ENCODE measurements at places on chromosomes 6 and 20.

GRCh38 chr20:1274485-1275311 is 8.6 kb downstream of the SNPH start:
- DNase-seq = no peak

DNA sequence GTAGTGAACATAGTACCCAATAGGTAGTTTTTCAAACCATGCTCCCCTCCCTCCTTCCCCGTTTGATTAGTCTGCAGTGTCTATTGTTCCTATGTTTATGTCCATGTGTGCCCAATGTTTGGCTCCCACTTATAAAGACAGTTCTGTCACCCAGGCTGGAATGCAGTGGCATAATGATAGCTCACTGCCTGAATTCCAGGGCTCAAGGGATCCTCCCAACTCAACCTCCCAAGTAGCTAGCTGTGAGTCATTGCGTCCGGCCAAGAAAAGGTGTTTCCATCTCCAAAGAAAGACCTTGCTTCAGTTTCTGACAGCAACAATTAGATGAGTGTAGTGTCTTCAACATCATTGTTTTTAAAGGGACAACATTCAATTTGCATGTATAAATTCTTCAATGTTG is 131.1 kb upstream of the CEP162 start:
- DNase-seq = no peak

DNA sequence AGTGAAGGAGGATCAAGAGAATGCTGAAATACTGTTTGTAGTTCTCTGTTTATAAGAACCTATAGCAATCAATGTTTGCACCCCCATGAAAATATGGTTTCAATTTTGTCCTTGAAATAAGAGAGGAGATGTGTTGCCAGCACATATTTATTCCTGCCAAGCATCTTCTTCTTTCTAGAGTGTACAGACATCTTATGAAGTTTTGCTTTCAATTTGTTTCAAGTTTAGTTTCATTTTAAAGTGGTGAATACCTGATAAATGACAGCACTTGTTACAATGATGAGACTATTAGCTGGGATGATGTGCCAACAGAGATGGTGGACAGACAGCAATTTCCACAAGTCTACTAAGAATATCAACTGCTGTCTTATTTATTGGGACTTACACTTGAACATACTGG is 39.2 kb upstream of the CENPW start:
- no peak for DNase-seq

DNA sequence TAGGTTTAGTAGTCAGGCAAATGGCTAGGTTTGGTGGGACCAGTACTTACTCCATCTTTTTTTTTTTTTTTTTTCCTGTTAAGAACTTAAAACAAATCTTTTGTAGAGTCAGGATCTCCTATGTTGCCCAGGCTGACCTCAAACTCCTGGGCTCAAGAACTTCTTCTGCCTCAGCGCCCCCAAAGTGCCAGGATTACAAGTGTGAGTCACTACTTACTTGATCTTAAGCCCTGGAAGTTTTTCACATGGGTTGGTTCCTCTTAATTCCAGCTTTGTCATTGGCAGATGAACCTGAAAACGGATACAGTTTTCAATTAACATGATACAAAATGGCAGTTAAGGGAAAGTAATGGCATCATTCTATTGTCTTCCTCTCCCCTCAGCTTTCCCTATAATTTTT is 179.4 kb upstream of the JAG1 start:
- no peak for DNase-seq

GRCh38 chr20:47723322-47723721 is 62.0 kb downstream of the SULF2 start:
- no peak for DNase-seq

- DNase-seq = no peak
Observed at GRCh38 chr6:37251211-37251780, 6.3 kb upstream of the TBC1D22B start.

DNA sequence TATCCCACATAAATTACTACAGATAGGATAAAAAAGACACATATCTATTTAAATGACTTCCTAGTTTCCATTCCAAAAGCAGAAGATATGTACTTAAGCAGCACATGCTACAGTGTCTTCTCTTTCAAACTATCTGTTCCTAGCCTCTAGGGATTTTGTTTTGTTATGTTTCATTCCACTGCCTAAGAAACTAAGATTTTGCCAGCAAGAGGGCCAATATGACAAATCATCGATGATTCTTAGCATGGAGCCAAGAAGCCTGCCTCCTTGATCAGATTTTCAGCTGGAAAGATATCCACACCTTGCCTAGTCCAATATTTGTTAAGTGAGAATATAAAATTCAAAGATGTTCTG is 7.0 kb downstream of the SNX5 start:
- DNase-seq = no peak

GRCh38 chr6:124373386-124373785 is 569.7 kb downstream of the NKAIN2 start:
- DNase-seq = no peak

GRCh38 chr20:41905199-41905598 is 287.0 kb upstream of the CHD6 start:
- no peak for DNase-seq

DNA sequence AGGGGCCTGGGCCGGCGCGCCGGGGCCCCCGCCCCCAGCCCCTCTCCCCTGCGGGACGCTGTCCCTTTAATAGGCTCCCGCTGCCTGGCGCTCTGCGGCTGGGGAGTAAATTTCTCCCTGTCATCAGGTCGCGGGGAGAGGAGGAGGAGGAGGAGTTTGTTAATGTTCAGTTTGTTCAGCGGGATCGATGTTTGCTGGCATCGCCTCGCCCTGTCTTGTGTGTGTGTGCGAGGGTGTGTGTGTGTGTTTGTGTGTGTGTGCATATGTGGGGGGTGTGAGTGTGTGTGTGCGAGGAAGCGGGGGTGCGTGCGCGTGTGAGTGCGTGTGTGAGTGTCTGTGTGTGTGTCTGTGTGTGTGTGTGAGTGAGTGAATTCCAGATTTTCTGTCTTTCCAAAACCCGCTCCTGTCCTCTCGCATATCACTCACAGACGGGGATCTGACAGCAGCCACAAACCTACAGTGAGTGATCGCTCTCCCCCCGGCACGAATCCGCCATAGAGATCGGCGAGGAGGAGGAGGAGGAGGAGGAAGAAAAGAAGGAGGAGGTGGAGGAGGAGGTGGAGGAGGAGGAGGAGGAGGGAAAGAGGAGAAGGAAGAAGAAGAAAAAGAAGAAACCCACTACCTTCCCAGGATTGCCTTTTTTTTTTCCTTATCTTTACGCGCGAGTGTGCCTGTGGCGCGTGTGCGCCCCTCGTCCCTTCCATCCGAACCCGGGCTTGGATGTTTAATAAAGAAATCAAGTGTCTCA is at the start of gene TSHZ2:
TSHZ2 (plus strand) TSS at position 169 of the 748 bp plus-strand sequence. CDS start 936 bp downstream, outside the sequence.
- peak; percentile 16 for DNase-seq

GRCh38 chr6:29797135-29797534 is 30.5 kb upstream of the HLA-G start:
- peak; percentile 92 for DNase-seq

DNA sequence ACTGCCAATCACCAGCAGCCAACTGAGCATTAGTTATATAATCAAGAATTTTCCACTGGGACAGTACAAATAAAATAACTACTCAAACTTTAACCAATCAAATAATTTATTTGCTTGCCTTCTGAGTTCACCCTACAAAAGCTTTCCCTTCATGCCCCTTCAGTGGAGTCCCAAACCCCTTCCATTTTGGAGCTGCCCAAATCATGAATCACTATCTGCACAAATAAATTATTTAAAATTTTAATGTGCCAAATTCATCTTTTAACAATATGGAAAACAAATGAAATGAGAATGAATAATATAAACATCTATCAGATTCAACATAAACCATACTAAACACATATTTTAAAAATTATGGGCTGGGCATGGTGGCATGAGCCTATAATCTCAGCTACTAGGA is 85.9 kb downstream of the KIF13A start:
- no peak for DNase-seq

DNA sequence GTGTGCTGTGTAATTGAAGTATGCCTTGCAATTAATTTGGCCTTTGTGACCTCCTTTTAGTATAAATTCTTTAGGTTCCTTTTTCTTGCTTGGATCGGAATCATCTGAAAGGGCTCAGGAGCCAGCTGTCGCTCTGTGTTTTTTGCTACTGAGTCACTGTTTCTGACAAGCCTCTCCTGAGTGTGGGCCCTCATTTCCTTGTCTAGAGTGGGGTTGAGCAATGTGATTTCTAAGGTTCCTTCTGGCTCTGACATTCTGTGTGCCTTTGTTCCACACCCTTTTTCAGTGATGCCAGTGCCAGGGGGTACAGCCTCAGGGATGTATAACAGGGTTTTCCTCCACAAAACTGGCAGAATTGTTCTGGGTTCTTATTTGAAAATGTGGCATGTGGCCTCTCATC is 26.5 kb downstream of the DAAM2 start:
- DNase-seq = no peak

DNA sequence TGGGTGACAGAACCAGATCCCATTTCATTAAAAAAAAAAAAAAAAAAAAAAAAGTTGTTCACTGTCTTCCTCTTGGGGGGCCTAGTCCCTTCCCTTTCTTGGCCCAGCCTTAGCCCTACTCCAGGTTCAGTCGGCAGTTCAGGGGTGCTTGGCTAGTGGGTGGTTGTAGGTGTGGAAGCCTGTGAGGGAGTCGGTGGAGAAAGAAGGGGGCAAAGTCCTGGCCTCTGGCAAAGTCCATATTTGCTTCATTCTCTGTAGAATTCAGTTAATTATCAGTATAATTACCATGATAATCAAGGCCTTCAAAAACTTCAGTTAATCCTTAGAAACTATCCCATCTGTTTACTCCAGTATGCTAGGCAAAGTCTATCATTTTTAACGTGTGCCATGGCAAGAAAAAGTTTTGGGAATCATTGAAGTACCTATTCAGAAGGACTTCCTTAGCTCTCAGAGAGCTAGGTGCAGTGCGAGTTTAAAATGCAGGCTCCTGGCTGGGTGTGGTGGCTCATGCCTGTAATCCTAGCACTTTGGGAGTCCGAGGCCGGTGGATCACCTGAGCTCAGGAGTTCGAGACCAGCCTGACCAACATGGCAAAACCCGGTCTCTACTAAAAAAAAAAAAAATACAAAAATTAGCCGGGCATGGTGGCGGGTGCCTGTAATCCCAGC is 205.7 kb upstream of the ARG1 start:
- DNase-seq = no peak

- DNase-seq = no peak
Observed at GRCh38 chr20:41669708-41670263, 51.6 kb upstream of the CHD6 start.

DNA sequence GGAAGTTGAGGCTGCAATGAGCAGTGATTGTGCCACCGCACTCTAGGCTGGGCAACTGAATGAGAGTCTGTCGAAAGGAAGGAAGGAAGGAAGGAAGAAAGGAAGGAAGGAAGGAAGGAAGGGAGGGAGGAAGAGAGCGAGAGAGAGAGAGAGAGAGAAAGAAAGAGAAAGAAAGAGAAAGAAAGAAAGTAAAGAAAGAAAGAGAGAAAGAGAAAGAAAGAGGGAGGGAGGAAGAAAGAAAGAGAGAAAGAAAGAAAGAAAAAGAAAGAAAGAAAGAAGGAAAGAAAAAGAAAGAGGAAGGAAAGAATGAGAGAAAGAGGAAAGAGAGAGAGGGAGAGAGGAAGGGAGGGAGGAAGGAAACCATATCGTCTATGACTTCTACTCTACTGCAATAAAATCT is 60.2 kb downstream of the OPRM1 start:
- no peak for DNase-seq

DNA sequence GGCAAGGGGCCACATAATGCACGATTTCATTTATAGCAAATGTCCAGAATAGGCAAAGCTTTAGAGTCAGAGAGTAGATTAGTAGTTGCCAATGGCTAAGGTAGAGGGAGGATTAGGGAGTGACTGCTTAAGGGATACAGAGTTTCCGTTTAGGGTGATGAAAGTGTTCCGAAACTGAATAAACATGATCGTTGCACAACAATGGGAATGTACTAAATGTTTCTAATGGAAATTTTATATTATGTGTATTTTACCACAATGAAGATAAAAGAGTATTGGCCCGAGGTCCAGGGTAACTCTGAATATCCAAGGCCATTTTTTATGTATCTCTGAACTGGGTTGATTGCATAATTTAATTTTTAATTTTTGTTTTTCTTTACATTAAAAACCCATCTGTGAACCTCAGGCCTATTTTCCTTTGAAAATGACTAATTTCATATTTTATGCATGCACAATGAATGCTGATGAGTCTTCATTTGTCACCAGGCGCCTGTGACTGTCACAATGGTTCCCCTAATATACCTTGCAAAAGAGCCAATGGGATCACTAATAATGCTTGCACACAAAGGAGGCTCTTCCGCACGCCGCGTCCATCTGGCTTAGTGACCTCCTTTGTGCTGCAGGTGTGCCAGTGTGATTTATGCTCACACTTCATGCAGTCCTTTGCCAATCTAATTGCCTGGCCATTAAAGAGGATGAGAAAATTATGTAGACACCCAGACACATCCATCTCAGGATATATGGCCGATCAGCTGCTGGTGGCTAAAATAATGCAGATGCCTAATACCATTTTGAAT is 612.5 kb downstream of the CDH26 start:
- no peak for DNase-seq

GRCh38 chr6:144585217-144585814 is 300.2 kb downstream of the UTRN start:
- no peak for DNase-seq

GRCh38 chr20:32727683-32728082 is 15.6 kb downstream of the COMMD7 start:
- no peak for DNase-seq

DNA sequence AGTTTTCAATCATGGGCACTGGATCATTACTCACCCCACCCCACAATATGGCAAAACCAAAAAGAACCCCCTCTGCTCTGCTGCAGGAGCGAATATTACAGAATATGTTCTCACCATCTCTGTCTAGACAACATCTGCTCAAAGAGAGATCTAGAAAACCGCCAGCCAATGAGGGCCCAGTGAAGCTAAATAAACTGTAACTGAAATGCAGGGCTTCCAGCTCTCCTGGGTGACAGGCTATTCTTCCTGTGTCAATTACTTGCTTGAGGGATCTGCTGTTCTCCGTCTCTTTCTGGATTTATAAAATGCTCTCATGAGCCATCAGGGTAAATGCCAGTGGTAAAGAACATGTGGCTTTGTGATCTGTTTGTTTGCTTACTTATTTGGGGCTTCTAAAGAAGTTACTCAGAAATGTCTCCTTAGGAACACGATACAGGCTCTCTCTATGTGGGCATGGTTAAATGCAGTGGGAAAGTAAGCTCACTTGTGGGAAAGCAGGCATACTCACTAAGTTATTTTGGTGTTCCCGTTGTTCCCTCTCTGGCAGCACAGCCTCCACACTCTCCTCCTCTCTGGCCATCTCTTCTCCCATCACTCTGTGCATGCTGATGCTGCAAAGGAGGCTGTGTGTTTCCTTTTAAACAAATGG is 44.8 kb downstream of the TTI1 start:
- DNase-seq = no peak

DNA sequence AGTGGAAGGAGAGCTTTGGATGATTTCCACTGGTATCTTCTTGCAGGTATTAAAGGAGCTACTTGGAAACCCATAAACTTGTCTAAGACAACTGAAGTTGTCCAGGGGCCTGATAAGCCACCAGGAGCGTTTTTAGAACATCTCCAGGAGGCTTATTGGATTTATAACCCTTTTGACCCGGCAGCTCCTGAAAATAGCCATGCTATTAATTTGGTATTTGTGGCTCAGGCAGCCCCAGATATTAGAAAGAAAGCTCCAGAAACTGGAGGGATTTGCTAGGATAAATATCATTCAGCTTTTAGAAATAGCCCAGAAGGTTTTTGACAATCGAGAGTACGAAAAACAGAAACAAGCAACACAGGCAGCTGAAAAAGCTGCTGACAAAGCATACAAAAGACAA is 461.0 kb upstream of the HTR1E start:
- no peak for DNase-seq

GRCh38 chr20:63235399-63235983 is at the start of gene BIRC7:
Gene BIRC7 (plus strand): TSS chr20:63235905. CDS start chr20:63236097, 192 bp downstream.
- DNase-seq = no peak

- no peak for DNase-seq
Observed at GRCh38 chr6:133632206-133632605, 256.7 kb upstream of the TCF21 start.
